Pons (tissue), 1 donor: ENCODE measurements at places on chromosomes 6 and 20.

- DNase-seq, result no peak
These were observed 56.1 kb upstream of the HFE start for GRCh38 chr6:26031151-26031594.

DNA sequence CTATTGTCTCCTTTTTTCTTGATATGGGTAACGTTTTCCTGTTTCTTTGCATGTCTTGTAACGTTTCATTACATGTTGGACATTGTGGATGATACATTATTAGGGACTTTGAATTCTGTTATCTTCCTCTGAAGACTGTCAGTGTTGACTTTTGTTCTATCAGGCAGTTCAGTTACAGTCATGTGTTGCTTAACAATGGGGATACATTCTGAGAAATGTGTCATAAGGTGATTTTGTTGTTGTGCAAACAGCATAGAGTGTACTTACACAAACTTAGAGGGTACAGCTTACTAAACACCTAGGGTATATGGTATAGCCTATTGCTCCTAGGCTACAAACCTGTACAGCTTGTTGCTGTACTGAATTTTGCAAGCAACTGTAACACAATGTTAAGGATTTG is 64.7 kb downstream of the AK9 start:
- DNase-seq, result no peak

- DNase-seq, result peak; percentile 41
These were observed 5.6 kb downstream of the CST3 start for GRCh38 chr20:23631981-23632710.

DNA sequence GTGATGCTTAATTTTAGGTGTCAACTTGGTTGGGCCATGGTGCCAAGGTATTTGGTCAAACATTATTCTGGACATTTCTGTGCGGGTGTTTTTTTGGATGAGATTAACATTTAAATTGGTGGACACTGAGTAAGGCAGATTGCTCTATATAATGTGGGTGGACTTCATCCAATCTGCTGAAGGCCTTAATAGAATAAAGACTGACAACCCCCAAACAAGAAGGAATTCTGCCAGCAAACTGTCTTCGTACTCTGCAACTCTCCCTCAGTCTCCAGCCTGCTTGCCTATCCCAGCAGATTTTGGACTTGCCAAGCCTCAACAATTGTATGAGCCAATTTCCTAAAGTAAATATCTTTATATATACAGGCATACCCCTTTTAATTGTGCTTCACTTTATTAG is 850.1 kb downstream of the TBC1D32 start:
- no peak for DNase-seq

GRCh38 chr6:43444036-43444435 is 11.3 kb downstream of the DLK2 start:
- no peak for DNase-seq

DNA sequence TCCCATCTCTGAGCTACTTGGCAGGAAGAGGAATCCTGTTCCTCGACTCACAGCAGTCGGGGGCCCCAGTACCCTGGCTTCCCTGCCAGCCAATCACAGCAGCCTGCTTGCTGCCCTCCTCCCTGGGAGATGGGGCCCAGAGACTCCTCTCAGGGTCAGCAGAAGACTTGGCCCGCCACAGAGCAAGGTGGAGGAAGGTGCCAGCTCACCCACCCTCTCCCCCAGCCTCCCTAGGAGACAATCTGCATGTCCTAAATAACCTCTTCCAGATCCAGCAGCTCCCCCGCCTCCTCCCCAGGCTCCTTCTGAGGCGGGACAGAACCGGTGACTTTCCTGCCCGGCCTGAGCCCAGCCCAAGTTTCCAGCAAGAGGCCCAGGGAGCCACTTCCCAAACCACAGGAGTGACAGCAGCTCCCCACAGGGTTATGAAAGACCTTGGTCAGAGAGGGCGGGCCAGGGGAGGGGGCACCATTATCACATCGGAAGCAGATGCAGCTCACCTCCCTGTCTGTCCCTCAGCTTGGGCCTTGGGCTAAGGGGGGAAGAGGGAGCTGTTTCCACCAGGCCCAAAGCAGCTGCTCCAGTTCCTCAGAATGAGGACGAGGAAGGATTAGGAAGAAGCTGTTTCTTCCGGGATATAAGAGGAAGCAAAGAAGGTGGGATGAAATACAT is 2.3 kb downstream of the CCND3 start:
- DNase-seq, result no peak

DNA sequence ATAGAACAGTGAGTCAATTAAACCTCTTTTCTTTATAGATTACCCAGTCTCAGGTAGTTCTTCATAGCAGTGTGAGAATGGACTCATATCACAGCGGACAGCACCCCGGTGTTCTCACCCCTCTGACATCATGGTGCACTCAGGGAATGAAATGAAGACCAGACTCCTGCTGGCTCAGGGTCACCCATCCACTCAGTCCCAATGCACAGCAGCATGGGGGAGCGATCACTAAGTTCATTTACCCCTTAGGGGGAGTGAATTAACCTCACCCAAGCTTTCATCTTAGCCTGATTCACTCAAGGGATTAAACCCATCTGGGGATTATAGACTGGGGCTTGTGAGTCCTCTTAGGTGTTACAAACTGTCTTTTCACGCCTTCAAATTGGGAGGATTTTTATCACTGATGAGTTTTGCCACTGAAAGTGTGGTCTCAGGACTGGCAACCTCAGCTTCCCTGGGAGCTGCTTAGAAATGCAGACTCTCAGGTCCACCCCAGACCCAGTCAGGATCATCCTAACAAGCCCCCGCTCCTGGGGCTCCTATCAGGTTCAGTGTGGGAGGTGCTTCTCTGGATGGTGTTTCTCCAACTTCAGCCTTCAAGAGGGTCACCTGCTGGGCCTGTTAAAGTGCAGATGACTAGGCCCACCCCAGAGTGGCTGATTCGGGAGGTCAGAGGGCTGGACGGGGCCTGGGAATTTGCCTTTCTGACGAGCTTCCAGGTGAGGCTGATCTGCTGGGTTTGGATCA is 44.3 kb upstream of the FRMD1 start:
- DNase-seq, result no peak

GRCh38 chr6:165580136-165580535 is 82.9 kb downstream of the PDE10A start:
- no peak for DNase-seq

- DNase-seq, result no peak
These were observed 58.7 kb downstream of the ZFAND3 start for GRCh38 chr6:37878150-37878710.

- DNase-seq, result no peak
These were observed 26.8 kb downstream of the HDDC2 start for GRCh38 chr6:125274935-125275334.

DNA sequence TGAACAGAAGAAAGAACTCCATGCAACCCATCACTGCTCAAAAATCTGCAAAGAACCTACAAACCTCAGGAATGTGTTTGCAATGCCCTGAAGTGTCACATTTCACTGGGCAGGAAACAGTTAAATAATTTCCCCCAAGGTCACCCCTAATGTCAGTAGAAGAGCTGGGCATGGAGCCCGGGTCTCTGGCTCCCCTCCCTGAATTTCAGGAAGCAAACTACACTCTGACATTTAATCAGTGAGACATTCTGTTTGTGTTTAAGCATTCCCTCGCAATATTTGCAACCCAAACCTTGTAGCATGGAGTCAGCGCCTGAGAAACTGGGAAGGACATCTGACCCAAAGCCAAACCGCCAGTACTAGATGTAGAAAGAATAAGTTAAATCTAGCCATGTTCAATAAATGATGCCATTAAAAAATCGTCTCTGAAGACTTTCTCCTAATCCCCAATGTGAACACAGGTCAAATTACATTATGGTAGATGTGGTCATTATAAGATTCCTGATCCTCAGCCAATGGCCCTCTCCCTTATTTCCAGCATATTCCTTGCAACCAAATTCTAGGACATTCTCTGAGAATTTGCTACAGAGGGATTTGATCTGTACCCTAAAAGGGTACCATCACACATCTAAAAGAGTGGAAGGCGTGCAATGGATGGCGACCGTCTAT is 91.2 kb upstream of the ADTRP start:
- DNase-seq, result no peak

GRCh38 chr6:147156799-147157382 is 47.3 kb upstream of the STXBP5 start:
- no peak for DNase-seq

GRCh38 chr20:15703171-15703911 is 869.9 kb downstream of the KIF16B start:
- no peak for DNase-seq

DNA sequence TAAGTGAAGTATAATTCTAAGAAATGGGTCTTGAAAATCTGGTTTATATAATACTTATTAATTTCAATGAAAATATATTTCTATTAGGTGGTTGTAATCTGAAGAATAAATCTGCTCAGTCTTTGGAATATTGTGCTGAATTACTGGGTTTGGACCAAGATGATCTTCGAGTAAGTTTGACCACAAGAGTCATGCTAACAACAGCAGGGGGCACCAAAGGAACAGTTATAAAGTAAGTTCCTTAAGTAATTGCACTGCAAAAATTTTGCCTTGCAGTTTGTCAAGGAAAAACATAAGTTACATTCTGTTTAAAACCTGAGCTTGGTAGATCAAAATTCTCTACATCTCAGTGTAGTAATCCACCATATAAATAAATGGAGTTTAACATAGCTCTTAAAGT is 106.0 kb downstream of the MYO6 start:
- DNase-seq, result peak; percentile 81

GRCh38 chr20:24648919-24649318 is 179.5 kb downstream of the SYNDIG1 start:
- no peak for DNase-seq

DNA sequence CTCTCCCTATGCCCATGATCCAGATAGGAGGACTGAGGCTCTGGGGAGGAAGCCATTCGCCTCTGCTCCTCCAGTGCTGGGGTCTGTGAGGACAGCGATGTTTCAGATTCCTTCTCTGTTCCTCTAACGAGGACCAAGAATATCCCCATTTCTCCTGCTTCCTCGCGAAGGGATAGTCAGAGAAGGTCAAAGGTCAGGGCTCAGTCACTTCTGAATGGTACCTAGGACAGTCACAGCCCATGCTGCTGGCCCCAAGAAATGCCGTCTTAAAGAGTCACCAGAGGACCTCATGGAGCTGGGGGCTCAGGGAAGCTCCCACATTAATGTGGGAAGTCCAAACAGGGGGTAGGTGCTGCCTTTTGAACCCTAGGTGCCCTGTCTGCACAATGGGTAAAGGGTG is 2.1 kb downstream of the FOXS1 start:
- no peak for DNase-seq

DNA sequence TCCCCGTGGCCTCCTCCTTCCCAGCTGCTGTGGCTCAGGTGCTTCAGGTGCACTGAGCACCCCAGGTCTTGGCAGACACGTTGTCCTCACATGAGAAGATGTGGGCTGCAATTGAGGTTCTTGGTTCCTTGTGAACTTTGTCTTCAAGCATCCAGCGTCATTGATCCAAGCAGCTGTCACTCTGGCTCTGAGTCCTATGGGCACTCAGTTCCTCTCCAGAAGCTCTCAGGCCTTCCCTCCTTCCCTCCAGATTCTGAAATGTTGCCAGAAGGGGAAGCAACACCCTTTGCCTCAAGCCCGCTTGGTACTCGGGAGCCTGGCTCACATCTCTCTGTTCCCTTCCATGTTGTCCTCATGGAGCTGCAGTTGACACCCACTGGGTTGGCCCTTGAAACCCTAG is 8.4 kb upstream of the MRGBP start:
- no peak for DNase-seq
